Activated CD4-positive, alpha-beta T cell treated with anti-CD3 and anti-CD28 coated beads, Interleukin-2, amount 50 U/mL, for 4 hours (primary cell): ENCODE measurements at places on chromosomes 2 and 18.

- no peak for DNase-seq
These were observed 154.6 kb upstream of the REV1 start for GRCh38 chr2:99644419-99644787.

GRCh38 chr18:56124186-56124585 lies 514.2 kb downstream of the TXNL1 start:
- no peak for DNase-seq

DNA sequence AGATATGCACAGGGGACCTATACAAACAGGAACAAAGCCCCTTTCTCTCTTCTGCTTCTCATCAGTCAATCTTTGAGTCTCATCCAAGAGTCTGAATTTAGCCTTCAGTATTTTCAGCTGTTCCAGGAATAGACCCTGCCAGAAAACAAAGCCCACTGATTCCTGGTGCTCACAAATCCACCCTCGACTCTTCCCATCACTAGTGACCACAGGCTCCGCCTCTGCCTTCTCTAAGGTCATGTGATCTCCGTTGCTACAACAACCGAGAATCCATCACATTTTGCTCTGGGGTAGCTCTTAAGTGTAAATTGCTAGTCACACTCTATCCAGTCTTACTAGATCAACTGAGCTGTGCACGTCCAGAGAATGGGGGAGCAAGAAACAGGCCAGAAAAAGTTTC lies 46.4 kb upstream of the SPTBN1 start:
- DNase-seq = no peak

GRCh38 chr18:58887613-58887963 lies 22.9 kb downstream of the ZNF532 start:
- DNase-seq = no peak

- DNase-seq = no peak
These were observed 95.4 kb downstream of the C1QL2 start for GRCh38 chr2:119063177-119063576.

DNA sequence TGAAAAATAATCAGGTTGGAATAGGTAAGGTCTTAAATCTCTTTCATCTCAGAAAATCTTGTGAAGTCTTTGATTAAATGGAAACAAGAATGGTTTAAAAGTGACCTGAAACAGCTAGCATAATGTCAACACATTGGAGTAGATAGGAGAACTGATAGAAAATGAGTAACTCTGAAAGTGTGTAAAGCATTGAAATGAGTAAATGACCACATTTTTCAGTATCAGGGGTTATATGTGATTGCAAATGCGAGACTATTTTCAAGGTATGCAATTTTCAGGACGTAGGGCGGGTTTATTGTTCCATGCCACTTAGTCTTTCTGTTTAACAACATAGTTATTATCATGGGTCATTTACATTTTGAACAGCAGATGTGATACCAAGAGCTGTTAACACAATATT lies 1383.2 kb downstream of the LRP1B start:
- no peak for DNase-seq

GRCh38 chr2:121723316-121723715 lies 13.4 kb downstream of the NIFK start:
- DNase-seq = no peak

DNA sequence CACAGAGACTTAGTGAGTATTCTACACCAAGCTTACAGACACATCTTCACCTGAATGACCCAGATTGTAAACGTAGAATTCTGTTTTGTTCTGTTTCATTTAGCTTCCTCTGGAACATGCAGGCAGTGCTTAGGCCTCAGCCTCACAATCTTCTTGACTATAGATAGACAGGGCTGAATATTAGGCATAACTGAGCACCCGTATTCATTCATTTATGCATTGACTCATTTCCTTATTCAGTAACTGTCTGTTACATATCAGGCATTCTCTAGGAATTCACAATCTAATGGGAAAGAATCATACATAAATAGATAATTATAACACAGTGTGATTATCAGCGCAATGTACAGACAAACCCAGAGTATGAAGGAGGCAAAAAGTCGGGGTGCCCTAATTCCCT lies 124.9 kb upstream of the ETAA1 start:
- DNase-seq = no peak

GRCh38 chr18:31101183-31102024 lies 817 bp downstream of the DSC2 start:
- no peak for DNase-seq

DNA sequence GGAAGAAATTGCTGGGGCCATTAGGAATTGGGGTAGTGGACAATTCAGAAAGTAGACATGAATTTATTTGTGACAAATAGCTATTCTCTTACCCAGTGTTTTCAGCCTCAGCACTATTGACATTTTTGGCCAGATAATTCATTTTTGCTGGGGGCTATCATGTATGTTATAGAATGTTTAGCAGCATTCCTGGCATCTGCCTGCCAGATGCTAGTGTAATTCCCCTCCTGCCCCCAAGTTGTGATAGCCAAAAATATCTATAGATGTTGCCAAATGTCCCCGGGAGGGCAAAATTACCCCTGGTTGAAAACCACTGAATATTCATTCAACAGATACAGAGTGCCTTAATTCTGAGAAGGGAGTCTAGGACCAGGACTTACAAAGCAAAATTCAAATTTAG lies 183.6 kb downstream of the BABAM2 start:
- no peak for DNase-seq

DNA sequence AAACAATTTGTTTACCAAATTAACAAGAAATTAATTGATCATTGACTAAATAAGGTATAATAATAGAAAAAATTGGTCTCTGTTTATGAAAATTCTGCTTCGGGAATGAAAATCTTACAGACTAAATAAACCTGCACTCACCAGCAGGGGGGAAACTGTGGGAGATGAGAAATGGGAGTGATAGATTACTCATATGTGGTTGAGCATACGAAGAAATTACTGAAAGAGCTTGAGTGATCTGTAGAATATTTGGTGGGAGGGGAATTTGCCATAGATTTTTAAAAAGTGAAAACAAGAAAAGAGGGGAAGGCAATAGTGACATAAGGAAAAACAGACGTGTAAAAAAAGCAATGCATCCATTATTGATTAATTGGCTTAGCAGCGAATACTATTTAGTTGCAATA lies 2.2 kb downstream of the HMSD start:
- no peak for DNase-seq

- DNase-seq = no peak
These were observed 176.1 kb upstream of the SPRED2 start for GRCh38 chr2:65608466-65608865.

DNA sequence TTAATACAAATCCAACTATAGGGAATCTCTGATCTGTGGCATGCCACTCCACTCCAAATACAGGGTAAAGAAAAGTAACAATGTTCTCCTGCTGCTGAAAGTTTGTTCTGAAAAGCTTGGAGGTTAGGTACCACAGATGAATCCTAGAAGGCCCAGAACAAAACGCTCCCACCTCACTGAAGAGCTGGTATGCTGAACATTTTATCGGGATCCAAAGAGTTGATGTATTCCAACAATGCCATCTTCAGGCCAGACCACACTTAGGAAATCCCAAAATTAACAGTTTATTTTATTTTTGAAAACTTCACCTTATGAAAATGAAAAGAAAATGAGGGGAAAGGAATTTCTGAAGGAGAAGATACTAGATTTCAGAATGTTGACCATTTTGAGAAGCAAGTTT lies 145.1 kb upstream of the CDH19 start:
- DNase-seq = no peak

DNA sequence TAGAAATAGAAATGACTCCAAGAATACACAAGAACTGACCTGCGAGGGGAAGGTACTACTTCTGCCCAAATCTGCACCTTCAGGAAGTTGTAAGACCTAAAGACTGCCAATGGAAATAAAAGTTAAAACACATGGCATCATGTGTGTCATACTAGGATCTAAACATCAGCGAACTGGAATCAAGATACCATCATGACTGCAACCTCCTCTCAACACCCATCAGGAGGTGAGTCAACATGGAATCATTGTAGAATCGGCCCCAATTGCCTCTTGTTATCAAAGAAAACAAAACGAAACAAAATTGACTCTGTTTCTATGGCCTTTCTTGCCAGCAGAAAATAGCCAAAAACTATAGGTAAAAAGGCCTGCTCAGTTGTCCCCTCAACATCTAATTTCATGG lies 15.1 kb downstream of the RDH14 start:
- no peak for DNase-seq

DNA sequence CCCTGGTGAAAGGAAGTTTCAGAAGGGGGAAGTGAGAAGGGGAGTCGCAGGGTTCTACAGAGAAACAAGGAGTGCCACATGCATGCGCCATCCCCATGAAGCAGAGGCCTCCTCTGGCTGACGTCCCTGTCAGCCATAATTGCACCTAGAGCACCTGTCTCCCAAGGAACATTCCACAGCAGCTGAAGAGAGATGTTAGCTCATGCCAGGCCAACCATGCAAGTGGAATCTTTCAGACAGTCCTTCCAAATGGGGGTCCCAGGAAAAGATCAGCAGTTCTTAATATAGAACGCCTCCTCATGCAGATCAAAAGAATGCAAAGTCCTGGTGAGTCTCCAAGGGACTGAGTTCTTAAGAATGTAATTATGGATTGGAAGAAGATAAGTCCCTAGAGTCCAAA lies 29.6 kb downstream of the MRO start:
- DNase-seq = no peak

DNA sequence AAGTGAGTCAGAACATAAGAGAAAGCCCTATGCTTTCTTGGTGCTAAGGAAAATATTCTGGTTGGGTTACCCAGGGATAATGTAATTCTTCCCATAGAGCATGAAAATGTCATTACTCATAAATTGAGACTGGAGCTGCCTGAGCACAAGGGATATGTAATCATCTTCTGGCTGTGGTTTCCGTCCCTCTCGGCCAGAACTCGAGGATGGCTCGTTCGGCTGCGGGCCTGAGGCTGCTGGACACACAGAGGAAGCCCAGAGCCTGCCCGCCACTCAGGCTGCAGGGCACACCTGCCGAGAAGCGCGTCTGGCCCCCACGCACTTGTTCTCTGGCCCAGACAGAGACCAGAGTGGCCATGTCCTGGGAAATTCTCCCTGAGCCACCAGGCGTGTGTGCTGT lies 104.9 kb downstream of the ASAP2 start:
- no peak for DNase-seq

GRCh38 chr2:216107760-216108159 lies 1.4 kb upstream of the XRCC5 start:
- DNase-seq = no peak

- no peak for DNase-seq
These were observed 1331.8 kb upstream of the ZEB2 start for GRCh38 chr2:145851730-145852129.

GRCh38 chr2:171266102-171266501 lies 105.4 kb upstream of the TLK1 start:
- no peak for DNase-seq

GRCh38 chr2:150144546-150145298 lies 342.7 kb downstream of the RND3 start:
- DNase-seq = no peak

DNA sequence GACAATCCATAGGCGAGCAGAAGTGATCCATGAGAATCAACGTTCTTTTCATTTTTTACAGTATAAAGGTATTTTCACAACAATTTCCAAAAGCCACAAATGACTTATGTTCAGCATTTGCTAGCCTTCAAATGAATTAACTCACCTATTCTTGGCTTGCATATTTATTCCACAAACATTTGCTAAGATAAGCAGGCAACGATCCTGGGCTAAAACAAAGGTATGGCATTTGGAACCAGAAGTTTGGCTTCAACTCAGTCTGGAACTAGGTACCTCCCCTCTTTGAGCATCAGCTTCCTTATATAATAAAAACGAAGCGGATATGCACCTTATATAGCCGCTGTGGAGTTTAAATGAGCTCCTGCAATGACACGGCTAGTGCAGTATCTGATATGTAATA lies 20.5 kb downstream of the CYRIA start:
- DNase-seq = no peak

- no peak for DNase-seq
These were observed 76.5 kb downstream of the SOCS6 start for GRCh38 chr18:70365361-70365760.
